ENCODE measurements at places on chromosomes 1 and 21.

DNA sequence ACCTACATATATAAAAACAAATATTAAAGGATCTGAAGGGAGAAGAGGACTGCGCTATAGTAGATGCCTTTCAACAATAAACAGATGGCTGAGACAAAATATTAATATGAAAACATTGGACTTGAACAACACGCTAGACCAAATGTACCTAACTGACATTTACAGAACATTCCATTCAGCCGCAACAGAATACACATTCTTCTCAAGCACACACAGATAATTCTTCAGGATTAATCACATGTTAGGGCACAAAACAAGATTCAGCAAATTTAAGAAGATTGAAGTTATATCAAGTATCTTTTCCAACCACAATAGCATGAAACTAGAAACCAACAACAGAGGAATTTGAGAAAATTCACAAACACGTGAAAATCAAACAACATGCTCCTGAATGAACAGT, 741.4 kb downstream of the ADGRL2 start:
- DNase-seq = no peak

- DNase-seq = peak; percentile 49
Measured at GRCh38 chr1:23484253-23485001, 448 bp upstream of the ASAP3 start.

- no peak for DNase-seq
Measured at GRCh38 chr1:238469146-238469631, 578.5 kb upstream of the ZP4 start.

DNA sequence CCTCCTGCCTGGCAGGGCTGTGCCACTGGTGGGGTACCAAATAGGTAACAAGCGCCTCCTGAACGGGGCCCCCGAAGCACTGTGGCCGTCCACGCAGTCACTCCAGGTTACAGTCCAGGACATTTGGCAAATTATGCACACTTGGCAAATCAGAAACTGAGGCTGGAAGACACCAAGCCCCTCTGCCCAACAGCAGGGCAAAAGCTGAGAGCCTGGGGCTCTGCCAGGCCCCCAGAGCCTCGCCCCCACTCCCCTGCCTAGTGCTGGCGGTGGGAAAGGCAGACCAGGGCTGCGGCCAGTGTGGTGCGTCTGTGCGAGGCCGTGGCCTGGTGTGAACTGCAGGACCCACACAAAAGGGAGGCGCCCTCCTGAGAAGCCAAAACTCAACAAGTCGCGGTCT, 9.4 kb downstream of the PANK4 start:
- DNase-seq = no peak

DNA sequence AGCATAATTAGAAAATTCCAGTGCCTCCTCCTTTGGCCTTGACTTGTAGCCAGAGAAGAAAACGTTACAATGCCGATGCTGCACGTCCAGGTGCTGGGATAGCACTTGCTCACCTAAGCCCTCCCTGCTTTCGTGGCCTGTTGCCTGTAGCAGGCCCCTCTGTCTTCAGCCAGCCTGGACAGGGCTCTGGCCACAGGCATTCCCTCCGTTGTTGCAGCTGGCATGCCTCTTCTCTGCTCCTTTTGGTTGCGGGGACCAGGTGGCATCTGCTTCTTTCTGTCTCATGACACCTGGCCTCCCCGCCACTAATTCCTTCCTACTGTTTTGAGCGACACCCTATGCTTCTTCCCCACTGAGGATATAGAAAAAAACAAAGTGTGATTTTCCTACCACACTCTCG, 54.6 kb upstream of the MORC3 start:
- DNase-seq = no peak

DNA sequence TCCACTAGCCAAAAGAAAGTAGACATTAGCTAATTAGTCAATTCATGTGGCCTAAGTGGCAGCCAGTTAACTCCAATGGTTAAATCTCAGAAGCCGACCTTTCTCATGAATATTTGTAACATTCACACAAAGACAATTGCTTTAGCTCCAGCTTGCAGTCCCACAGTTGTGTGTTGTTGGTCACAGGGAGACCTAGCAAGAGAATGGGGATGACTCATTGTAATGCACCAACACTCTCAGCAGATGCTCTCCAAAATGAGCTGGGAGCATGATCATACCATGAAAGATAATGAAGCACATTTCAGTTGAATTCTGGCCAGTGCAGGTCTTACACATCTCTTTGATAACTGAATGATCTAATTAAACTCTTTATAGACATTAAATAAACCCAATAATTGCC, 160.4 kb downstream of the HLX start:
- DNase-seq = no peak

GRCh38 chr1:60151311-60151710, 77.7 kb upstream of the C1orf87 start:
- no peak for DNase-seq

DNA sequence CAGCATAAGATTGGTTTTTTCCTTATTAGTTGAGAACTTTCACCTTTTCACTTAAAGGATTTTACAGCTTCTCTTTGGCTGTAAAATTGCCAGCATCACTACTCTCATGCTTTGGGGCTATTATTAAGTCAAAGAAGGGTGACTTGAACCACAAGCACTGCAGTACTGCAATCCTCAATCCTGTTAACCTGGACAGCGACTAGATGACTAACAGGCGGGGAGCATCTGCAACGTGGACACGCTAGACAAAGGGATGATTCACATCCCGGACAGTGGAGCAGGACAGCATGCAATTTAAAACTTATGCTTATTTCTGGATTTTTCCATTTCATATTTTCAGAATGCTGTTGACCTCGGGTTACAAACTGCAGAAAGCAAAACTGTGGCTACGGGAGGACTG, 8.1 kb downstream of the ARV1 start:
- no peak for DNase-seq

GRCh38 chr1:187517546-187517945, 688.8 kb downstream of the PLA2G4A start:
- DNase-seq = peak; percentile 63

DNA sequence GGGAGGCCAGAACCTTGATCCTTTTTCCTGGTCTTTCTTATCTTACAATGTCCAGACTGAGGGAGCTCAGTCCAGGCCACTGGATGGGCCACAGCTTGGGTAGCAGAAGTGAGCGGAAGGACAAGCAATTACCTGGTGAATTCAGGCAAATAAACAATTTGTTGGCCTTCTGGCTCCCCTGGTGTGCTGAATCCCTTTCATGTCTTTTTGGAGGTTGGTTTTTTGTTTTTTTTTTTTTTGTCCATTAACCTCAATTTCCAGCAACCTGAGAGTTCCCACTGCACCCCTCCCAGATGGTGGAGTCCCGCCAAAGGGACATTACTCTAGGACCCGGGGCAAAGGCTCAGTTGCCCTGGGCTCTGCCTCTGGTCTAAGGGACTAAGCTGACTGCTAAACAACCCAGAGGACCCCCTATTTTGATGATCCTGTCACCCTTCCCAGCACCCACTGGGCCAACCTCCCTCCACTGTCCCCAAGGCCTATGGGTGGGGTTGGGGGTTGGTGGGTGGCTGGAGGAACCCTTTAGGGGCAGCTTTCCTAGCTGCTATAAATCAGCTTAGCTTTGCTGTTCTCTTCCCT, 85.5 kb downstream of the KCND3 start:
- DNase-seq = no peak

GRCh38 chr1:10708757-10709156, 87.7 kb downstream of the CASZ1 start:
- DNase-seq = no peak

DNA sequence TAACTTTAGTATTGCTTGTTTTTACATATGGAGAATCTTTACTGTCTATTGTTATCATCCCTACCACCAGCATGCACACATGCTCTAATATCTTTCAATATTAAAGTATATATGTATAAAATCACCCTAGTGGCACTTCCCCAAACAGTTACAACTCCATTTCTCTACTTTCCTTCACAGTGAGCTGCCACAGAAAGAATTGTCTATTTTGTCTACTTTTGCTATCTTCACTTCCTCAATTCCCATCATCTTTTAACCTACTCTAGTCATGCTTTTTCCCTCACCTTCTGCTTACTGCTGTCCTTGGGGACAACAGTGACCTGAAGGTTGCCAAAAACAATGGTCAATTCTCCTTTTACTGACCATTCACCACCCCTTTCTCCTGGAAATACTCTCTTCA, 59.2 kb downstream of the VCAM1 start:
- DNase-seq = no peak

DNA sequence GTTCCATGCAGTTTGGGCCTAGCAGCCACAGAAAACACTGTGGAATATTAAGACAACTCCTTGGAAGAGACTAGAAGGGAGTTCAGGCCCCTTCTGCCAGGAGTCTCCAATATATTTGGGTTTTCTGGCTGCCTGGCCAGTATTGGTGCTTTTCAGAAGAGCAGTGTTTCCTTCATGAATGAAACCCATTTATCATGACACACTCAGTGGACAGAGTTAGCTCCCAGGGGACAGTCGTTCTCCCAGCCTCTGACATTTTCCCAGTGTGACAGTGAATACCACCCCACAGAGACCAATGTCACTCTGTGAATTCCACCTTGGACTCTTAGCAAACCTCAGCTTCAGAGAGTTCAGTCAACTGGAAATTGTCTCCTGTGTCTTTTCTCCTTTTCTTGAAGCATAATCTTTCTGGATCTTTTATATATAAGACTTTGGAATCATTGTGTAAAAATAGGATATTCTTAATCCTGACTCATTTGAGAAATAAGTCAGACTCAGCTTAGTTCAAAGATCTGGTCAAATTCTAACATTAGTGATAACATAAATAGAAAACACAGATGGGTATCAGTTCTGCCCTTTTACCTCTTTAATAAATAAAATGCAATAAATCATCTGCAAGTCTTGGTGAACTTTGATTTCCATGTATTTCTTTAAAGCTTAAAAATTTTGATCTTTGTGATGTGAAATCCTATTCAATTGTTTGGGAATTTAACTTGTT, 40.4 kb downstream of the GNG12 start:
- no peak for DNase-seq

DNA sequence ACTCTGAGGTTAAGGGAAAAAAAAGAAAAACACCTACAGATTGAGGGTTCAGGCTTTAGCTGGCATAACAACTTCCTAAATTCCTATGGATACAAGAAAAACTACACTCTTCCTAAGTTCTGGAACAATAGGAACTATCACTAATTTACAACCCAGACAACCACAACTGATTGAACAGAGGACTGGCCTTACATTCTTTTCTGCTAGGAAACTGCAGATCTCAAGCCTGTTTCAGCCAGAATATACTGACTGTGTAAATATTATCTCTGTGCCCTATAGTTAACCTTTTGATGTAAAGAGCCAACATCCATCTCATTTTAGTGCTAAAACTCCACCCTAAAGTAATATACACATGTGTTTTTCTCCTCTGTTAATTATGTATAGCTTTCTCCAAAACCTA, 1186.5 kb upstream of the TMPRSS15 start:
- no peak for DNase-seq

DNA sequence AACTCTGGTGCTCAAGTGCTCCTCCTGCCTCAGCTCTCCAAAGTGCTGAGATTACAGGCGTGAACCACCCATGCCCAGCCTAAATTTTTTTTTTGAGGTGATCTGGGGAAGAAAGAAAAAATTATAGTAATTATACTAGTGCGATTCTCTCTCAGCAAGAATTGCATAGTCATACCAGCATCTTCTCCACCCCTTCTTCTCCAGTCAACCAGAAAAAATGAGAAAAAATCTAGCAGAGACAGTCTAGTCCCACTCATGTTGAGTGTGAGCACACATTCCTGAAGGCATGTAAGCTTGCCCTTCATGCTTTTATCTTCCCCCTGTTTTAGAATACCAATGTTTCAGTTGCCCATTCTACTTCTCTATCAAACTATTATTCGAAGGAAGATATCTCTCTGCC, 207.6 kb downstream of the S1PR1 start:
- DNase-seq = no peak

DNA sequence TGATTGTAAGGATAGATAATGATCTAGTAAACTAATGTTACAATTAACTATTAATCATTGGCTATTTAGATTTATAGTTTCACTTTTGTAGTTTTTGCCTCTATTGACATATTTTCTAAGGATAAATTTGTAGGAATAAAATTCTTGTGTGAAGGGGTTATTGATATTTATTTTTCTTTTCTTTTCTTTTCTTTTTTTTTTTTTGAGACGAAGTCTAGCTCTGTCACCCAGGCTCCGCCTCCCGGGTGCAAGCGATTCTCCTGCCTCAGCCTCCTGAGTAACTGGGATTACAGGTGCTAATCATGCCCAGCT, 24.0 kb upstream of the DISC1 start:
- DNase-seq = no peak

DNA sequence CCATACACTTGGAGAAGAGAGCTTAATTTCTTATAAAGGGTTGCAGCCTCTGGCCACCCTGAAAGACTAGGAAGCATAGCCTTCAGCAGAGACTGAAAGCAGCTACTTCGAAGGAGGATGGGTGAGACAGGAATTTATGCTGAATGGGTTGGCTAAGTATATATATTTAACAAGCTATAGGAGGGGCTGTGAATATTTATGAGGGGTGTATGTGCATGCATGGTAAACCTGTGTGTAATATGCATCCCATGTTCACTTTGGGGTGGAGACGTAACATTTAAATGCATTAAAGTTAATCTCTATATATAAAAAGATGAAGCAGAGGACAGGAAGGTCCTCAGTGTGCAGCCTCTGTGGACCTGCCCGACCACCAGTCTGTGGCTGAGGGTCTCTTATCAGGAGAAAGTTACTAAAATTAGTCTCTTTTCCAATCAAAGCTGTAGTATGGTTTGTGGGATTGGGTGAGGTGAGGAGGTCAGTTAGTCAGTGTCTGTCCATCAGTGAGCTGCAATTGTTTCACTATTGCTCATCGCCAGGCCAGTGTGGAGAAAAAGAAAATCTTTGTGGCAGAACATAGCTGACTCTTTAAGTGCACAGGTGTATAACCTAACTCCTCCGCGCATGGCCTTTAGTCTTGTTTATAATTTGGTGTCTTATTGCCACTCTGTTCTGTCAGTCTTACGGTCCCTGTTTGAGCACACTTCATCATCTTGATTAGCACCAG, 35.4 kb upstream of the DSCAM start:
- DNase-seq = no peak

DNA sequence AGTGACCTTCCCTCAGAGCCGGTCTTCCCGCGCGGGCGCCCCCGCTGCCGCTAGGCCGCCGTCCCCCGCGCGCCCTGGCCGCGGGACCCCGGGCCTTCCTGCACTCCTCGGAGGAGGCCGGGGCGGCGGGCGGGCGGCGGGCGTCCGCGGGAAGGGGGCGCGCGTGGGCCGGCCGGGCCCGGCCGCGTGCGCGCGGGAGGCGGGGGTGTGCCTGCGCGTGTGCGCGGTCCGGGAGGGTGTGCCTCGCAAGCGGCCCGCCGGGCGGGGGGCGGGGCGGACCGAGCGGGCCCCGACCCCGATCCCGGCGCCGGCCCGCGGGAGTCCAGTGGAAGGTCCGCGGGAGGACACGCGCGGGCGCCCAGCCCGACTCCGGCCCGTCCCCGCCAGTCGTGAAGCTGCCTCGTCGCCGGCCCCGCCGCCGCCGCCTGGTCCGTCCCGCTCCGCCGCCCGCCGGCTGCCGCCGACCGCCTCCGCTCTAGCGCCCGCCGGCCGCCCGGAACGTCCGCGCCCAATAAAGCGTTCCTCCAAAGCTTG, 438 bp downstream of the MRPS6 start:
- DNase-seq = no peak

- DNase-seq = no peak
Measured at GRCh38 chr1:202656951-202657646, 53.2 kb downstream of the SYT2 start.
